ENCODE measurements at places on chromosomes 2 and 18.
A peak's percentile ranks its signal among the peaks of the same experiment; 100 is the strongest.

- DNase-seq: no peak
These were observed 247.9 kb upstream of the SYT4 start for GRCh38 chr18:43525169-43525568.

DNA sequence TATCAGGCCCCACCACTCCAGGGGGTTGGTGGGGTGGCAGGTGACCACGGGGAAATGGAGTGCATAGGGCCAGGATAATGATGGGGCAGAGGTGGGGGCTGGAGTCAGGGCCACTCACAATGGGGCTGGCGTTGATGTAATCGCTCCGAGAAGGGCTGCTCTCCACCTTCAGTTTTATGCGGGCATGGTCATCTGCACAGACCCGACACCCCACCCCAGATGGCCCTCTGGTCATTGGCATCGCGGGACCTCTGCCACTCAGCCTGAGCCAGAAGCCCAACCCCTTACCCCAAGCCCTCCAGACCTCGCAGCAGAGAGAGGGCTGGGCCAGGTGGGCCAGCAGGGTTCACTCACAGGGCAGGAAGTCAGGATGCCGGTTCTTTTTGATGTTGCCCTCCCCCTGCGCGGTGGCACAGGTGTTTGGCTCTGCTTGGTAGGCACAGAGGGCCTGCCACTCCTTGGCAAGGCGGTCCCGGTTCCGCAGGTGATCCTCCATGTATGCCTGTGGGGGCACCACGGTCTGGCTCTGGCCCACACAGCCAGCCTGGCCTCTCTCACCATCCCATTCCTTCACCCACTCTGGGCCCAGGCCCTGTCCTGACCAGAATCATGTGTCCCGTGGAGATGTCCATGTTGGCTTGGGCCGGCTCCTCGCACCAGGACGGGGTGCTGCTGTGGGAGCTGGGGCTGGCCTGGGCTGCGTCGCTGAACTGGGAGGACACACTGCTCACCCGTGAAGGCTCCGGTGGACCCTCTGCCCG is 12.4 kb downstream of the PTPRN start:
- no peak for DNase-seq

- no peak for DNase-seq
These were observed 131.9 kb downstream of the ATL2 start for GRCh38 chr2:38245114-38245641.

GRCh38 chr18:57863706-57864105 is 60.6 kb upstream of the ATP8B1 start:
- DNase-seq: no peak

GRCh38 chr2:159157361-159158209 is 128.9 kb downstream of the WDSUB1 start:
- DNase-seq: no peak

- DNase-seq: peak; percentile 78
These were observed 52.2 kb upstream of the CAB39 start for GRCh38 chr2:230660294-230661060.

GRCh38 chr2:210162466-210163124 is 8.6 kb downstream of the KANSL1L start:
- DNase-seq: no peak

DNA sequence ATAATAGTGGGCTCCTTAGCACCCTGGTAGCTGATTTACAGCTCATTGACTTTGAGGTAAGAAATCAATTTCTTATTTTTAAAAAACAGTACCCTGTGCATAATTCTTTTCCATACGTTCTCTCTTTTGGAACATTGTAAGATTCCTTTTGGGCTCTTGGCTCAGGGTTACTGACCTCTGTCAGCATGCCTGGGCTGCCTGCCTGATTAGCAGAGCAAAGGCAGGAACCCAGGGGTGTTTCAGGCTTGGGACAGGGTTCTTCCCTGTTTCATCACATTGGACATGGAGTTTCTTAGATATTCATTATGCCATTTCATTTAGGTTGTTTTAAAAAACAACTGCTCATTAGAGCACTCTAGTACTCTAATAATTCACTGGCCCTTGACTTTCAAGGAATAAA is 73.8 kb upstream of the ITM2C start:
- DNase-seq: no peak

GRCh38 chr2:106745468-106745867 is 140.5 kb downstream of the ST6GAL2 start:
- DNase-seq: no peak

- DNase-seq: no peak
These were observed 132.4 kb upstream of the ST6GAL2 start for GRCh38 chr2:107018366-107018765.

DNA sequence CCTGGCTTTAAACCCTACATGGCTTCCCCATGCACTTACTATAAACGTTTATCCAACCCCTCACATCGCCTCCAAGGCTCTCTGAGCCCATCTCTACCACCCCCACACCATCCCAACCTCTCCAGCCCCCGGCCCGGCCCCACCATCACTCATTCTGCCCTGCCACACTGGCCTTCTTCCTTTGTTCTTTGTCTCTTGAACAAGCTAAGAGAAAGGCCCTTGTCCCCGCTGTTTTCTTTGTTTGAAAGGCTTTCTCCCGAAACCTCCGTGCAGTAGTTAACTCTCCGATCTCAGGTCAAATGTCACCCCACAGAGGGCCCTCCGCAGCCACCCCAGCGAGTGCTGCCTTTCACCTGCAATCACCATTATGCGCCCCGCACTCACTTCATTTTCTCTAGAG is 100.4 kb downstream of the AFF3 start:
- DNase-seq: no peak

DNA sequence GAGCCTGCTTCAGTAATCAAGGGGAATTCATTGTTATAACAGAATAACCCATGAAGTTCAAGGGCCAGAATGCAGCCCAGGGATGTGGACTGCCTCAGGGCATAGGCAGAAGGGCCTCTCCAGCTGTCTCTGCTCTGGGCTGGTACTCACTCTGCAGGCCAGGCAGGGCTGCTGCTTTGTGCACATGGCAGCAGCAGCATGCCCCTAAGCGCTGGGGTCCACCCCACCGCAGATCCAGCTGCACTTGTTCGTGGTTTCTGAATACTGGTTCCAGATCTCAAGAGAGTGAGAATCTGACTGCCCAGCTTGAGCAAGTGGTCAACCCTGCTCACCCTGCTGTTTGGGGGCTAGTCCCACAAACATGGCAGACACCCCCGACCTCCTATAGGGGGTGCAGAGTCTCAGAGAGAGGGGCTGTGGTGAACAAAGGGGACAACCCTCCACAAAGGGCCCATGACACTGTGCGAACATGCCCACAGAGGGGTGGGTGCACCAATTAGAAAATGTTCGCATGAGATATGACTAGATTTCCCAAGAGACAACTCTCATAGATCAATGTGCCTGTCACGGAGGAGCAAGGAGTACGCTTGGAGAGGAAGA is 87.3 kb downstream of the ACTR3 start:
- no peak for DNase-seq

DNA sequence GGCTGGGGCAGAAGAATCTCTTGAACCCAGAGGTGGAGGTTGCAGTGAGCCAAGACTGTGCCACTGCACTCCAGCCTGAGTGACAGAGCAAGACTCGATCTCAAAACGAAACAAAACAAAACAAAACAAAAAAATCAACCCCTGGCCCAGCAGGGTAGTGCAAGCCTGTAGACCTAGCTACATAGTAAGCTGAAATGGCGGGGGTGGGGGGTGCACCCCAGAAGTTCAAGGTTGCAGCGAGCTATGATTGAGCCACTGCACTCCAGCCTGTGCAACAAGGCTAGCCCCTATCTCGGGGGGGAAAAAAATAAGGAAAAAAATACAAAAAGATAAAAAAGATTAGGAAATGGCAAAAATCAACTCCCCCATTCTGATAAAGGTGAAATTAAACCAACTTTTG is 6.4 kb downstream of the ATL2 start:
- no peak for DNase-seq

GRCh38 chr2:69836316-69836715 is 6.9 kb downstream of the GMCL1 start:
- DNase-seq: no peak

- DNase-seq: no peak
These were observed 125.2 kb upstream of the LYPD1 start for GRCh38 chr2:132795220-132795619.

DNA sequence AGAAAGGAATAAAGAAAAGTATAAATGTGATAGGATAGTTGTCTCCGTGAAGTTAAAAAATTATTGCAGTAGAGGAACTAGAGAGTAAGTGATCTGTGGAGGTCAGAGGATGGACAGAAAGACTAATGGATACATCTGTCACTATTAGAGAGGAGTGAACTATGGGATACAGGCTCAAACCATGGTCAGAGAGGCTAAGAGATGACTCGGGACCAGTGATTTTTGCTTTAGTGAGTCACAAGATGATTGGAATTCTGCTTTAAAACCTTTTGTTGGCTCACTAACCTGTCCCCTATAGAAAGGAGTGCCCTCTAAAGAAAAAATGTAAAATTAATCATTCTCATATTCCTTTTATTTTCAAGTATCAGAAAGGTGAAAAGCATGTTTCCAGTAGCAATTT is 30.3 kb downstream of the ALMS1 start:
- DNase-seq: no peak

GRCh38 chr2:234339011-234339410 is 157.9 kb downstream of the ARL4C start:
- no peak for DNase-seq
